Foreskin keratinocyte (primary cell): ENCODE measurements at places on chromosomes 7 and 10. TPM values are rescaled to one million over a fixed set of nuclear protein-coding genes. Genes with fewer than 3 reads are reported as not detected.

FXYD4 gene
- total RNA-seq: not detected in 2 replicates

DKK1 gene
- 228 and 406 TPM in 2 replicates for total RNA-seq

- DNase-seq: no peak
Measured at GRCh38 chr10:130652544-130652943, 516.4 kb downstream of the GLRX3 start.

GRCh38 chr10:129968853-129969183 lies 4.7 kb upstream of the EBF3 start:
- no peak for DNase-seq

GRCh38 chr7:24356718-24357386 lies 72.9 kb downstream of the NPY start:
- DNase-seq: no peak

GRCh38 chr7:121689749-121690148 lies 183.2 kb upstream of the PTPRZ1 start:
- no peak for DNase-seq

MAP3K8 gene
- total RNA-seq: 1.2 and 2.1 TPM in 2 replicates

GRCh38 chr7:106317971-106318370 lies 33.2 kb upstream of the NAMPT start:
- peak; percentile 35 for DNase-seq

PYROXD2 gene
- 3.3 and 5.6 TPM in 2 replicates for total RNA-seq

DNA sequence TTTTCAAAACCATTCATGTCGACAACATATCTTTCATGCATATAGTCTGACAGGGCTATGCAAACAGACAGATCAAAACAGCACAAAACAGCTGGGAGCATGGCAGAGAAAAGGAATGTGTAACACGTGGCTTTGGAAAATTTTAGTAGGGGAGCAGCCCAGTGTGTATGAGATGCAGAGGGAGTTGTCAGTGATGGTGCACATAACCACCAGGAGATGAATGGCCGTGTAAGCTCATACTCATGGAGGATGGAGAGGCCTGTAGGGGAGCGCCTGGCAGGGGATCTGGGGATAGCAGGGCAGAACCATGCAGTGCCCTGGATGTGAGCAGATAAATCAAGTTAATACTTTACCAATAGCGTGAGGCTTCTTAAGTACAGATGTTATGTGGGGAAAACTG lies 45.7 kb downstream of the RHOBTB1 start:
- no peak for DNase-seq

LRRD1 gene
- total RNA-seq: 0.04 TPM in 1 of 2 replicates, not detected in the other

- DNase-seq: no peak
Measured at GRCh38 chr7:78195281-78195680, 396.7 kb downstream of the PHTF2 start.

- DNase-seq: no peak
Measured at GRCh38 chr7:40977533-40977932, 725.4 kb downstream of the INHBA start.
